Glomerular endothelial cell (primary cell): ENCODE measurements at places on chromosomes 12 and 14.
A peak's percentile ranks its signal among the peaks of the same experiment; 100 is the strongest.

DNA sequence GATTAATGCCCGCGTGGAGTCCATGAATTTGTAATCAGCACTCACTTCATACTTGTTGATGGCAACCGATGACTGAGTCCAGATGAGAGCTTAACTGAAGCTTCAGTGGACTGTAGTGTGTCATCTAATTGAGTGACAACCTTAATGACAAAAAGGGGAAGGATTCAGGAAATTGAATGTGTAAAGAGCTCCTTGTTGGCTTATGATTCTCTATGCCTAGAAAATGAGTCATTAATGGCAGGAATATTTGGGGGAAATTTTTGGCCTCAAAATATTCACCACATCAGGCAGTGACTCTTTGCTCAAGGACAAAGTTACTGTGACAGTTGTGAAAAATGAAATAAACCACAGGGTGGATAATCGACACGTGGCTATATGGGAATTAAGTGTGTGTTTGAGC lies 55.3 kb upstream of the STON2 start:
- no peak for DNase-seq

DNA sequence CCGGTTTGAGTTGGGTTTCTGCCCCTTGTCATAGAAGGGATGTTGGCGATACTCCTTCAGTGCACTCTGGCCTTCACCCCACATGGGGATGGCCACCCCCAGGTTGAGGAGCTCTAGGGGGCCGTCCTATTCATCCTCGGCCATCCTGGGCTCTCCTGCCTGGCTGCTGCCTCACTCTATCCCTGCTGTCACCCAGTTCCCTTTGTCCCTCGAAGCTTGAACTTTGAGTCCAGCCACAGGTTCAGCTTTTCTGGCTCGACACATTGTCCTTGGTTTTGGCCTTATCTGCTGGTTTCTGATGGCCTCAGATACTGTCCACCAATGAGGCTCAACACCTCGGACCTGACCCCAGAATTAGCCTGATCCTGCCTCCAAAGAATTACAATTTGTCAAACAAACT lies 58.6 kb downstream of the C14orf132 start:
- no peak for DNase-seq

- DNase-seq = peak; percentile 27
These were observed 78.6 kb downstream of the CCDC60 start for GRCh38 chr12:119412811-119413794.

DNA sequence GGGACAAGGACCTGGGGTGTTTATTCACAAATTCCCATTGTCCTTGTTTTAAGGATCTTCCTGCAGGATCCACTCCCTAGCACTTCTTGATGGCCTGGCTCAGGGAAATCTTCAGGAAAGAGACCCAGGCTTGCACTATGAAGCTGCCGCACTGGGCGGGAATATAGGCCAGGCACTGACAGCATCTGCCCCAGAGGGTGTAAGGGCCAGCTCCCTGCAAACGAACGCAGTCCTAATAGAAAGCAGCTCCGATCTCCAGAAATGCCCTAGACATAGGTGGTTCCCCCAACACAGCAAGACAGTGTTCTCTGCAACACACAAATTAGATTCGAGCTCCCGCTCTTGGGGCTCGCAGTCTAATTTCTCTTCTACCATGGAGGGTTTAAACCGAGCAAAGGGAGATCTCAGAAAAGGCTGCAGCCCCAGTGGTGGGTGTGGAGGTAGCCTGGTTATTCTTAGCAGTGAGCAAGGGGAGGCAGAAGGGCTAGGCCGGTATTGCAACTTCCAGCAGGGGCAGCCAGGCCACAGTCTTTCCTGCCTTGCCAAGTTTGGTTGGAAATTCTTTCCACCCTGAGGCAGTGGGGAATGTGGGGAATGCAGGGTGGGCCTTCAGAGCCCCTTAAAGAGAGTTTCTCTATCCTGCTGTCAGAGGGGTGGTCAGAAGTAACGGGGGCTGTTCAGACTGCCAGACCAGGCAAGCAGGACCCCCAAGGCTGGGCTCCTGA lies 16.1 kb upstream of the WSCD2 start:
- DNase-seq = no peak

DNA sequence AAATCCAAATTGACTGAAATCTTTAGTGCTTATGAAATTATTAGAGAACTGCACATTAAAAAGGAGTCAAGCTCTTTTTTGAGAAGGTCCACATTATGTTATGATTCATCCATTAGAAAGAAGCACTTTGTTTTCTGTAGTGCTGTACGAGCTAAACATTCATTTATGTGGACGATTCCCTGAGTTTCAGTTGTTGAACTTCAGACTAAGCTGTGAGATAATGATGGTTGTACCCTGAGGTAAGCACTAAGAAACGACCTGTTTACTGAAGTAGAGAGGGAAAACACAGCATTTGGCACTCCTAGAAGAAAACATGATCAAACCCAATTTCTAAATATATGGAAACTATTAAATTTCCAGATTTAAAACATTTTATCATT lies 67.3 kb upstream of the ATP2B1 start:
- DNase-seq = no peak

- no peak for DNase-seq
These were observed 18.5 kb downstream of the TRPV4 start for GRCh38 chr12:109814600-109815150.

DNA sequence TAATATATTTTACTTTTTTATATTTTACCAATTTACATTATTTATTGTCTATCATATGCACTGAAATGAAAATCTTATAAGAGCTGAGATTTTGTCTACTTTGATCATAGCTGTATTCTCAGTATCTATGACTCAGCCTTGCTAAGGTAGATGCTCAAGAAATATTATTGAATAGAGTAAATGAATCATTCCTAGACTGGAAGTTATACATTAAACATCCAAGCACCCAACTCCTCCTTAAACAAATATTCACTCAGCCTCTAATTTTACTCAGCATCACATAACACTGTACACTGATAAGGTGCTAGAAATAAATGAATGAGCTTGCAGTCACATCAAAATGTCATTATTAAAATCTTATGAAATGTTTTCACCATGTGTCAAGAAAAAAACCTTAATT lies 1424.9 kb downstream of the LRFN5 start:
- no peak for DNase-seq

GRCh38 chr12:79422060-79422812 lies 268.5 kb downstream of the PAWR start:
- DNase-seq = no peak

GRCh38 chr14:55580470-55581341 lies 699 bp downstream of the KTN1 start:
- DNase-seq = no peak

DNA sequence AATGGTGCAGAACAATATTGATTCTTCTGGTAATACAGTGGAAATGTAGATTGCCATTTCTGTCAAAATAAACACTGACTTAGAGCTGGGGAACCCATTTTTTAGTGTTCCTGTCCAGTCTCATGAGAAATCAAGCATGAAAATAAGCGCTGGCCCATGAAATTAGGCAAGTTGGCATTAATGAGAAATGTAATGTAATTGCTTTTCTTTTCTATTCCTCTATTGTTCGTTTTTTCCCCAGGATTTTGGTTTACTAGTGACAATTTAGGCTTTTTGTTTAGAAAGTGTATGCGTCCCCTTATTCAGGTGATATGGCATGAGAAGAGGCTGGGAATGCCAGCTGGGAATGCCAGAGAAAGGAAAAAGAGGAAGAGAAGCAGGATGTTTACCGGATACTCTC lies 64.4 kb upstream of the KICS2 start:
- DNase-seq = no peak

GRCh38 chr14:77882098-77882497 lies 82.2 kb downstream of the ADCK1 start:
- no peak for DNase-seq

GRCh38 chr14:66624336-66624937 lies 116.5 kb downstream of the GPHN start:
- DNase-seq = peak; percentile 51

DNA sequence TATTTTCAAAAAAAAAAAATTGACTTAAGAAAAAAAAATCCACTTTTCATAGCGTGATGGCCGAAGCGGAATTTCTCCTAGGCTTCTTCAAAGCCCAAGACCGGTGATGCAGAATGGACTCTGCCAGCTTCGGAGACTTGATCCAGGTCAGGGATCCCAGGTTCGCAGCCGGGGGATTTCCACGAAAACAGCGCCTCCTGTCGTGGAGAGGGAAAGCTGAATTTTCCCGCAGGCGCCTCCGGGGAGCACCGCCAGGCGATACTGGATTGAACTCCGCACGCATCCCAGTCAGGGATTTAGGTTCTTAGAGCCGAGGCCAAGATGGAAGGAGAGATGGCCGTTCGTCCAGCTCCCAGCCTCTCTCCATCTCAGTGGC lies 2.1 kb downstream of the TTC6 start:
- no peak for DNase-seq

- DNase-seq = no peak
These were observed 163.3 kb upstream of the NTF3 start for GRCh38 chr12:5268424-5269210.

DNA sequence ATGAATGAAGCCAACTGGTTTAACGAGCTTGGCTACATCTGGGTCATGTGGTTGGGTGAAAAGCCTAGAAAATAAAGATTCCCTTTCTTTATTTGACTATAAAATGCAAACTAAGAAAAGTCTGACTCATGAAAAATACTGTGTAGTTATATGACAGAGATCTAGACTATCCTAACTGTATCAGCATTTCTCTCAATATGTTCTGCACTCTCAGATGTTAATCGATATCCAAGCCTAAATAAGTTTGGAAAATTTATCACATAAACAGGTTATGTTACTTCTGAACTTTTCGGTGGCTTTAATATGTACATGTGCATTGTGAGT lies 133.1 kb downstream of the DAAM1 start:
- no peak for DNase-seq

- no peak for DNase-seq
These were observed 135.2 kb downstream of the APAF1 start for GRCh38 chr12:98780261-98780660.

DNA sequence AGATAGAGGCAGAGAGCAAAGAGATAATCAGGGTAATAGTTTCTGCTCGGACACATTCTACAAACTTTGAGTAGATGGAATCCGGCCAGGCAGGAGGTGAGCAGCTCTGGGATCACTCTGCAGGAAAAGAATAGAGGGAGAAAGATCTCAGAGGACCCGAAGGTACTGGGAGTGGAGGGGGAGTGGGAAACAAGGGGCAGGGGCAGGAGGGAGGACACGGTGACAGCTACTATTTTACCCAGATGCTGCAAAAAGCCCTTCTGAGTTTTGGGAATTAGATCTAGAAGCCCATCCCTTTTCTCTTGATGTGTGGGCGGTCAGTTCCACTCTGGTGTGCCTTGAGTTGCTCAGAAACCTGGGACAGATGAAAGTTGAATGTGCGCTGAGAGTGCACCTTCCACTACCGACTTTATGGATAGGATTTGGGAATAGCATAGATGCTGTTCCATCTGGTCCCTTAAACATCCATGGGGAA lies 556 bp downstream of the GPRC5A start:
- DNase-seq = no peak

- no peak for DNase-seq
These were observed 85.8 kb upstream of the TSPAN11 start for GRCh38 chr12:30840715-30841114.

GRCh38 chr12:50117057-50117622 lies 5.1 kb downstream of the COX14 start:
- no peak for DNase-seq

GRCh38 chr14:99166506-99166905 lies 105.5 kb downstream of the BCL11B start:
- DNase-seq = no peak

GRCh38 chr12:38638401-38638800 lies 267.0 kb downstream of the CPNE8 start:
- DNase-seq = no peak

- no peak for DNase-seq
These were observed 167.2 kb upstream of the GSC start for GRCh38 chr14:94936901-94937685.

DNA sequence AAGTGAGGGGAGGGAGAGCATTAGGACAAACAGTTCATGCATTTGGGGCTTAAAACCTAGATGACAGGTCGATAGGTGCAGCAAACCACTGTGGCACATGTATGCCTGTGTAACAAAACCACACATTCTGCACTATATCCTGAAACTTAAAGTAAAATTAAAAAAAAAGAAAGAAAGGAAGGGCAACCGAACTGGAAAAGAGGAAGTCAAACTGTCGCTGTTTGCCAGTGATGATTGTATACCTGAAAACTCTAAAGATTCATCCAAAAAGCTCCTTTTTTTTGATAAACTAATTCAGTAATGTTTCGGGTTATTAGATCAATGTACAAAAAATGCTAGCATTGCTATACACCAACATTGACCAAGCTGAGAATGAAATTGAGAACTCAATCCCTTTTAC lies 259.0 kb upstream of the ALG10 start:
- DNase-seq = no peak

GRCh38 chr14:61953602-61954001 lies 191.4 kb downstream of the SNAPC1 start:
- DNase-seq = no peak

DNA sequence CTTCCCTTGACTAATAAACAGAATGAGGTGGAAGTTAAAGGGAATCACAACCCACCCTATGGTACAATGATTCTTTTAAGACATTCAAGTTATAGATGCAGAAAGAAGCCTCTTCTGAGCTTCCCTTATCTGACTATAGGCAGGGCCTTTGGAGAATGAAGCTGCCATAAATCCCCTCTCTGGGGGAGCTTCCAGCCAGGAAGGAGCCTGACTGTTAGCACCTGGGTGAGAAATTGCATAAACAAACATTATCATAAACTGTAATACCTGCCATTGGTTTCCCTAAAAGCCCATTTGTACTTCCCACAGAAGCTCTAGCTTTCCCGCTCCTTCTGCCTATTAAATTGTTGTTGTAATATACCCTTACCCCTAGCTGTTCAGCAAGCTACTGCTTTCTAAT lies 81.3 kb upstream of the RESF1 start:
- no peak for DNase-seq

GRCh38 chr12:111024205-111024801 lies 103.9 kb upstream of the MYL2 start:
- DNase-seq = no peak

GRCh38 chr12:123021688-123022604 lies 41.5 kb downstream of the ARL6IP4 start:
- no peak for DNase-seq

GRCh38 chr14:105096206-105096875 lies 31.1 kb upstream of the GPR132 start:
- no peak for DNase-seq

DNA sequence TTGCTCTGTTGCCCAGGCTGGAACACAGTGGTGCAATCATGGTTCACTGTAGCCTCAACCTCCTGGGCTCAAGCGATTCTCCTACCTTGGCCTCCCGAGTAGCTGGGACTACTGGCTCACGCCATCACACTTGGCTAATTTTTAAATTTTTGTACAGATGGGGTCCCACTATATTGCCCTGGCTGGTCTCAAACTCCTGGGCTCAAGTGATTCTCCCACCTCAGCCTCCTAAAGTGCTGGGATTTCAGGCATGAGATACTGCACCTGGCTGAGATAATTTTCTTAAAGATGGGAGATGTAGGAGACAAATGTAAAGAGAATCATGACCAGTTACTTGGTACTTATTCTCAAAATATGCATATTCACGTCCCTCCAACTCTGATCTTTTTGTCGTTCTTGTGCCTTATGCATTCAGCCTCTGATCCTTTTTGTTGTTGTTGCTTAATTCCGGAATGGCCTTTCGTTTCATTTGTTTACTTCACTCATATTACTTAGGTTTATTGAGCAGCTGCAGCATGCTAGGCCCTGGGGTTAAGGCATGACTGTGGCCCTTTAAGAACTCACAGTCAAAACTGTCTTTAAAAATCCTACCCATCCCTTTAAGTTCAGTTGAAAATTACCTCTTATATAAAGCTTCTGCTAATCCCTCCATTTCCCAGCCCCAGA lies 8.9 kb downstream of the RBMS2 start:
- no peak for DNase-seq
